A673 (cell line): ENCODE measurements at places on chromosomes 2 and 18.

- no peak for DNase-seq
Measured at GRCh38 chr18:23205980-23206379, 70.7 kb downstream of the CABLES1 start.

GRCh38 chr2:215775106-215775505 lies 238.2 kb downstream of the MREG start:
- DNase-seq = peak; percentile 57

GRCh38 chr2:85813211-85813981 lies 59.6 kb downstream of the ATOH8 start:
- DNase-seq = no peak

DNA sequence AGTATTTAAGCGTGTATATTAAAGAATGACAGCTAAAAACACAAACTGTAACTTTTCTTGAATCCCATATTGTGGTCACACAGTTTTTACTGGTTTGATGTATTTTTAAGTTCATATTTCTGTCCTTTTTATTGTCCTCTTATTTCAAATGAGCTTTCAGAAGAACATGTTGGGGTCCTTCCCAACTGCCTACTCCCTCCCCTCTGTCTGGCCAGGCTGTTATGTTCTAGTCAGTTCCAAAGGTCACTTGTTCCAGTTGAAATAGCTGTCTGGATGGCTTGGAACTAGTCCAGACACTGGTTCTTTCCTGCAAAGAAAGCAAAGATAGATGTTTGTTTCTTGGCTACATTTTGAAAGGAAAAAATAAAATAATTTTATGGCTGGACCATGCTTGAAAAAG lies 306.9 kb downstream of the GULP1 start:
- DNase-seq = no peak

GRCh38 chr2:36348721-36349120 lies 6.9 kb upstream of the CRIM1 start:
- no peak for DNase-seq

DNA sequence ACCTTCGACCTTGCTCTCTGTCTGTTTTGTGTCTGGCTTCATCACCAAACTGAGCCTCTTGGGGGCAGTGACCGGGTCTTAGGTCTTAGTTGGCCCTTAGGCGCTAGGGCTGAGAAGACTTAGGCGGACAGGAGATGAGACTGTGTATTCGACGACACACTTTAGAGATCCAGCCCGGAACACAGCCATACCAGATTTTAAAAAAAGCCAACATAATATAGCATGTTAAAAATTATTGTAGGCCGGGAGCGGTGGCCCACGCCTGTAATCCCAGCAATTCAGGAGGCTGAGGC lies 9.5 kb upstream of the PROC start:
- DNase-seq = no peak

DNA sequence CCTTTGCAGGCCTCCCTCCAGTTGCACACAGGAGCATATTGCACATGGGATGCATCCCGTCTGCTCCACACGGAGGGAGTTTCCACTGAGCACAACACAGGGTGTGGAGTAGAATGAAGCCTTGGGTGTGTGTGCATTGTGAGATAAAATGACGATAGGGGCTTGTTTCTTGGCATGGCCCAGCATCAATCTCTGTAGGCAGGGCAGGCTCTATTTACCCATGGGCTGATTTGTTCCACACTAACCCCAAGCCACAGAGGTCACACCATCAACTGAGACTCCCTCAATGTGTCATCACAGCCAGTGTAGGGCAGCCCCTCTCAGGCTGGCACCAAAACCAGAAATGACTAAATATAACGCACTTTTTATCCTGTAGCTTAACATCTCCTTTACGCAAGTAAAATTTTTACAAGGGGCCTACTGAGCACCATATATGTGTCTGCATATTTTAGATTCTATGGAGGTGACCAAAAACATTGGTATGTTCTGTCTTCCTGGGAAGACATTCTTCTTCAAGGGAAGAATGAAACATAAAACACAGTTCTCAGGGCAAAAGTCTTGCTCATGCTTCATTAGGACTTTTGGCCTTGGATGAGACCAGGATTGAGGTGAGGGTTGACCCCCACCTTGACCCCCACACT lies 2.7 kb upstream of the GKN1 start:
- no peak for DNase-seq

- DNase-seq = no peak
Measured at GRCh38 chr2:148582679-148583511, 61.7 kb upstream of the EPC2 start.

- DNase-seq = no peak
Measured at GRCh38 chr2:133287709-133288108, 280.6 kb downstream of the NCKAP5 start.
